ENCODE measurements at places on chromosomes 5 and 9.

DNA sequence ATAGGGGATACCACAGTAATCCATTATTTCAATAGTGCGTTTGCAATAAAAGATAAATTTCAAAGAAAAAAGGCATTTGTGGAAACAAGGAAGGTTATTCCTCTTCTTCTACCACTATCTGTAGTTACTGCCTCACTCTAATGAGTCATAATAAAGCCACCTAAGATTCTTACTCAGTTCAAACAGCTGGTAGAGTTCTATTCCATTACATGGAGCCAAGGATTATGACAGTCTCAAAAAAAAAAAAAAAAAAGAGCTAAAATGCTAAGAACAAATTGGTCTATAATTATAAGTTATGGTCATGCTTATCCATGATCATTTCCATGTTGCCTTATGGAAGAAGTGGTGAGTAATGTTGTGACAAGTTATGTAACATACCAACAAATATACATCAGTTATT lies 46.3 kb downstream of the DENND1A start:
- DNase-seq: no peak

DNA sequence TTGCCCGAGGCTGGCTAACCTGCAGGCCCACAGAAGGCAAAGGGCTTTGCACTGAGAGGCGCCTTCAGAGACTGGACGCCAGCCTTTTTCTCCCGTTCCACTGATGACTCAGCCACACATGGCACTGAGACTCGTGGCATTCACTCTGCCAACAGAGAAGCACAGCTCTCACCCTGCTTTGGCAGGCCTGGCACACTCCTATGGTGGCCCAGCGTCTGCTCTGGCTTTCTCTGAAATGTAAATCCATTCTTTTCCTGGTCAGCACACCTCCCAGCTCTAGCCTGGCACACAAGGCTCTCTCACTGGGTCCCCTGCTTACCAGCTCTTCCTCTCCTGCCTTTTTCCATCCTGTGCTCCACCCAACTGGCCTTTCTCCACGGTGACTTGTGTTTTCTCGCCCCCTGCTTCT lies 5.9 kb upstream of the MELK start:
- DNase-seq: no peak

DNA sequence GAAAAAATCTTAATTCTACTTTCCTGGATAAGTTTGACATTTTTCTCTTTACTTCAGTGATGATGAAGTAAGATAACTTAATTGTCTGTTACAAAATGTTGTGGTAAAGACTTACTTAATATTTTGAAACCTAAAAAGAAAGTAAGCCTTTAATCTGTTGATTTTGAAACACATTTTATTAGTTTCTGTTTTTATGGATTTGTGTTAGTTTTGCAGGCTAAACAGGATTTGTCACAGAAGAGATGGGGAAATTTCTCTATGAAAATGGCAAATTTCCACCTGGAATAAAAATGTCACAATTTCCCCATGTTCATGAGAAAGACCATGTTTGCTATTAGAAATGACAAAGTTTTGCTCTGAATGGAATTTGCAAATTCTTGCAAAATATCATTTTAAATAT lies 237.1 kb downstream of the RFX3 start:
- DNase-seq: no peak

- no peak for DNase-seq
These were observed 17.7 kb downstream of the PLGRKT start for GRCh38 chr9:5419987-5420386.

- DNase-seq: no peak
These were observed 213.4 kb downstream of the ATPSCKMT start for GRCh38 chr5:10036136-10036815.

DNA sequence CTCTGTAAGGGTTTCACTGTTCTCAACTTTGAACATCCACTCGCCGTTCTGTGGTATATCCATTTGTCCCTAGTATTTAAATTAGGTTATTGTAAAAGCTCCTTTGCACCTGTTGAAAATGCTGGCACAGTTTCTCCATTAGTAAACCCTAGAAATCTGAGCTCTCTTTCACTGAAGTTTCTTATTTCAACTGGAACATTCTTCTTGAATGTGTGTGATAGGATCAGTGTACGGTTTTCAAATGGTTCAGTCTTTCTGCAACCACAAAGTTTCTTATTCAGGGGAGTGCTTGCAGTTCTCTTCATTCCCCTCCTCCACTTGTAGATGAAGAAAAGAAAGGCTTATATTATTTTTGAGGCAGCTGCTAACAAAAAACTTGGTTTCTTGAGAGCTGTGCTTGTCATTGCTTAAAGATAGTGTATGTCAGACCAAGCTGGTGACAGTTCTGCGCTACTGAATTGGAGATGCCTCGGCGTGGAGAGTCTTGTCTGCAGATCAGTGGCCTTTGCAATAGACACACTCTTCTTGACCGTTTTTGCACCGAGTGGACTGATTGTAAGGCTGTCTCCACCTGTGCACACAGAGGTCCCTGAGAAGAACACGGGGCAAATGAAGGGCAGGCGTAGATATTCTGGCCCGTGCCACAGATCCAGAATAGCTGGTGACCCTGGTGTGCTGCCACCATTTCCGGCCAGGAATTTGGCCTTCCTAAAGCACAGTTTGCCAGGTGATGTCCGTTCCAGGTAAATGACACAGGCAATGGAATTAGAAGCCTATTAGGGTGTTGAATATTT lies 102.2 kb downstream of the TRIO start:
- no peak for DNase-seq

DNA sequence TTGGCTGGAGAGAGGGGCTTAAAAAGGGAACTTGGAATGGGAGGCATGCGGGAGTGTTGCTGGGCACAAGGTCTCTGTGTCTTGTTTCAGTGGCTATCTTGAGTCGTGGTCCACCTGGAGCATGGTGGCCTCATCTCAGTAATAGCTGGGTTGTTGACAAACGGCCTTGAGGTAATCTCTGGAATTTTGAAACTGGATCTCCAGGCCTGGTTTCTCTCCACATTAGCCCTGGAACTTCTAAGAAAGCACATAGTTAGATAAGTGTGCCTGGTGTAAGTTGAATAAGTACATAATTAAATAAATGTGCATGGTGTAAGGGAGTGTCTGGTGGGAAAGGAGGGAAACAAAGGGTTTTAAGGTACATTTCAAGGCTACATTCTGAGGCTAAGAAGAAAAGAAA lies 62.2 kb downstream of the INIP start:
- DNase-seq: no peak

DNA sequence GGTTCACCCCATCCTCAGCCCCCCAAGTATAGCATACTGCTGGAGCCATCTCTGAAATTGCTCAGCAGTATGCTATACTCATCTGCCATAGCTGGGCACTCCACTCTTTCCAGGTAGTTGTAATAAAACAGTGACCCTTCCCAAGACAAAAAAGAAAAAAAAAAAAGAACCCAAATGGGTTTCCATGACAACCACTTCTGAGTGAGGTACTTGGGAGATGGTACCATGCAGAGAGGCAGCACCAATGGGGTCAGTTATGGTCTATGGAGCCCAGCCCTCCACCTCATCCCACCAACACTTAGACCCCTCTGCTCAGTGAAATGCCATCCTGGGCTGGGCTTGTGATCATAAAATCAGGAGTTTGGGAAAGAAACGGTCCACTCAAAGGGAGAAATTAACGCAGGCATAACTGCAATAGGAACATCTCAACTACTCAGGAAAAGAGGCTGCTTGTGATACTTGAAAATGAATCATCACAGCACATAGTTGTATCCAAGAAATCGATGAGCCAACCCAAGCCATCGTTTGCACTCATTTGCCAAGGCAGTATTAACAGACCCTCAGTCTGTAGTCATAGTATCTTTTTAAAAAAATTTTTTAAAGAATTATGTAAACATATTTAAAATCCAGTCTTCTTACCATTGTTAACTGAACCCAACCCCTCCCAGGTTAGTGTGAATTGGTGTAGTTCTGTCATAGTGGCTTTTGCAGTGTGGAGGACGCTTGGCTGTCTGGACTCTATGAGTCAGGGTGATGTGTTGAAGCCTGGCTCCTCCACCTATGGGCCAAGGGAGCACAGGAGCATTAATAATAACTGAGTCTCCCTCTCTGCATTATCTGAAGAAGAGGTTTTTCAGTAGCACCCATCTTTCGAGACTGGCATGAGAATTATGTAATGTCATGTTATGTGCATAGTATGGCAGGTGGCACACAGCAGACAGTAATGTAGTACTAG lies 402.7 kb downstream of the SPOCK1 start:
- no peak for DNase-seq

DNA sequence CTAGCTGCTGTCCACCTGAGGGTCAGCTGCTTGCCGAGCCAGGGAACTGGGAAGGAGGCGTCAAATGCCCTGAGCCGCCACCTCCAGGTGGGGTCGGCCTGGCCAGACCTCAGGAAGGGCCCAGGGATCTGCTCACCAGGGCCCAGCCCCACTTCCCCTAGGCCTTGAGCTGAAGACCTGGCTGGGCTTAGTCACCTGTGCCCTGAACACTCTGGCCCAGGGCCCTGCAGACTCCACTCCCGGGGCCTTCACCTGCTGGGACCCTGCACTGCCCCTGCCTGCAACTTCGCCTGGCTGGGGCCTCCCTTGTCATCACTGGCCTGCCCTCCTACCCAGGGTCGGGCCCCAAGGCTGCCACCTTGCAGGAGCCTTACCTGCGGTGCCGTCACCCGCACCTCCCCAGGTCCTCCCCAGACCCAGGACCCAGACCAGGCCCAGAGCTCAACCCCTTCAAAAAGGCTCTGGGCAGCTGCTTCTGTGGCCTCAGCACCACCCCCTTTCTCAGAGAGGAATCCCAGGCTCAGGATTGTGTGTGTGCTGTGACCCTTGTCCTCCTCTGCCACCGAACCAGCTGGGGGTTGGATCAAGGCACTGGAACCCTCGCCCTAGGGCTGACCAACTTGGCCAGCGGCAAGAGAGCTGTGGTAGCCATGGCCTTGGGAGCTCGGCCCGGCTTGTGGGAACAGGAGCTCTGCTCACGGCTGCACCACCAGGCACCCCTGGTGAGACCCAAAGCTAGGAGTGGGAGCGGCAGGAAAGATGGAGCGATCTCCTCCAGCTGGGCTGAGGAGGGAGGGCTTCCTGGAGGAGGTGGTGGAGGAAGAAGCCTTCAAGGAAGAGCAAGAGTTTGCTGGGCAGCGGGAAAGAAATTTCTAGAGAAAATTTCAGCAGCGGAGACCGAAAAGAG lies 1.2 kb upstream of the NELFB start:
- DNase-seq: no peak
